ENCODE measurements at places on chromosomes 7 and 10.

DNA sequence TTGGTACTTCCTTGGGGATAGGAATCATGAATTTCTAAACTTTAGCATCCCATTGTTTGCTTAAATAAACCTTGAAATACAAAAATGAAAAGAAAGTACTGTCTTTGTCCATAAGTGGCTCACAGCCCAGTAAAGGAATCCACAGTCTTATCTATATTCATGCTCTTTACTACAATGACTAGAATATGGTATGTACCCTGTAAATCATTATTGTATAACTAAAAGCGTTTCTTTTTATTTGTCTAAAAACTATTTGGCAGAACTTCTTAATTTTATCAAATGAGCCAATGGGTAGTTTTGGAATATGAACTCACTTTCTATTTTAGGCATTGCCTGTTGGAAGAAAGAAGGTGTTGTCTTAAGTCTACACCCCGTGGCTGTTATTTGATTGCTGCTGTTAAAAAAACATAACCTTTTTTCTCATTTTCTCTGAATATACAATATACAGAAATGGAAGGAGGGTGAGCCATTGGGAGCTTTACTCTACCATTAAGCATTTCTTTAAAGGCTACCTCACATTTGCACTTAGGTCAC lies 12.4 kb upstream of the STRIP2 start:
- no peak for DNase-seq

DNA sequence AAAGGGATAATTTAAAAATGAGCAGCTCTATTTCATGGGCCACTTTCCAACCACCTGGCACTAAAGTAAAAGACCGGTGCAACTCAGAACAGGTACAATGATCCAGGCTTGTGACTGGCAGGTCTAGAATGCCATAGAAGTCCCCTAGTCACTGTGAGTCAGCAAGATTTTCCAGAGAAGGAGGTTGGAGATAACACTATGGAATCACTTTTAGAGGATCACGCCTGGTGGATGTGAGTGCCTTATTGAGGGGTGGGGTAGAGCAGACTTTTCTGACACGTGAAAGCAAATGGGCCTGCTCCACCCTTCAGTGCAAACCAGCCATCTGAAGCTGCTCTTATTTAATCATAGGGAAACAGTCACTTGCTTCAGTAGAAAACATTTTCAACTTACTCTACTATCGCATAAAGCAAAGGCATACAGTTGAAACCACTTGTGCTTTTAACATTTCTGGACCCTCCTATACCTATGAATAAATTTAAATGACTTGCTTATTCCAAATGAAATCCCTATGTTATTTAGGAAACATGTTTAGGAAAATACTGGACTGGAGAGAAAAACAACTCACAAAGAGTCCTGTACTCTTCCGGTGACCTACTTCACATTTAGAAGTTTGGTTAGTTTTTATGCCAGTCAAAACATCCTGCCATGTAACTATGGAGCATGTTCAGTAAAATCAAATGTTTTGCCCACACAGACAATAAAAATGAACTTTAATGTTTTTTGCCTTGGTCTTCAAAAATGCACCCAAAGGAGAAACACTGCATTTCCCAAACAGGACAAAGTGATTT lies 21.5 kb upstream of the AKR1C1 start:
- peak; percentile 98 for DNase-seq

DNA sequence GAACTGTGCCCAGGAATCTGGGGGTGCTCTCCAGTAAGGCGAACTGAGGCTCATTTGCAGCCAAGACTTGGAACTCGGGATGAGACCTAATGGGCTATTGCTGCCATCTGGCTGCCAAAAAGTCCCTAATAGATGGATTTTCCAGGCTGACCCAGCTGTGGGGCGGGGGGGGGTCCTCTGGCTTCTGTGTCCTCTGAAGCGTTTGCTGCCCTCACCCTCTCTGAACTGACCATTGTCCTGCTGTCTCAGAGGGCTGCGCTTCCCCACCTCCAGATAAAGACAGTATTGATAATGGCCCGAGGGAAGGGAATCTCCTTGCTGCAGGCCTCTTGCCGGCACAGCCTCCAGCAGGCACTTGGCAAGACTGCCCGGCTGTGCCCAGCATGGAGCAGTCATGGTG lies 46.6 kb downstream of the CLEC2L start:
- DNase-seq: no peak

- no peak for DNase-seq
These were observed 10.5 kb downstream of the NOD1 start for GRCh38 chr7:30468041-30468440.

- no peak for DNase-seq
These were observed 279.9 kb upstream of the SORCS1 start for GRCh38 chr10:107444443-107444842.

DNA sequence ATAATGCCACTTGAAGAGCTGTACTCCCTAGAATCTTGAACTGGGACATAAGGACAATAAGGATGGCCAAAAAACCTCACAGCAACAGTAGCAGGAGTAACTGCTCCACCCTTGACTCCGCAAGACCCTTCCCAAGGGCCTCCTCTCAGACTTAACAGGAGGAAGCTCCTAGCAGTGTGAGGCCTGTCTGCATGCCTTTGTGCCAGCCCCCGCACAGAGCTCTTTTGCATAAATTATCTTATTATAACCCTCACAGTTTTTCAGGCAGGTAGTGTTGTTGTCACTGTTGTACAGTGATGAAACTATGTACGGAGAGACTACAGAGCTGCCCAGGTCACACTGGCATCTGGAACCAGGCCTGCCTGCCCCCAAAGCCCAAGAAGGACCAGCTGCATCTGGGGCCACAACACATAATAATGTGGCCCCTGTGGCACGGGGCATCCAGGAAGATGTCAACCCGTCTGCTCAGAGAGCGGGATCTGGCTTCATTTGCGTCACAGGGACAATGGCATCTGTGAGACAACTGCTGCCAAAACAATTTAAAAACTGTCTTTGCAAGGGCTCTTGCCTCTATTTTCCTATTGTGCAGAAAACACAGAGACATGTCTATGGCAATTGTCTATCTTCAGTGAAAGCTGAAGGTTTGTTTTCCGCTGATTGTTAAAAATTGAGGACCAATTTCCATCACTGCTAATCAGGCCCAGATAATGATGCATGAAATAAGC lies 249.3 kb upstream of the GRB10 start:
- no peak for DNase-seq

DNA sequence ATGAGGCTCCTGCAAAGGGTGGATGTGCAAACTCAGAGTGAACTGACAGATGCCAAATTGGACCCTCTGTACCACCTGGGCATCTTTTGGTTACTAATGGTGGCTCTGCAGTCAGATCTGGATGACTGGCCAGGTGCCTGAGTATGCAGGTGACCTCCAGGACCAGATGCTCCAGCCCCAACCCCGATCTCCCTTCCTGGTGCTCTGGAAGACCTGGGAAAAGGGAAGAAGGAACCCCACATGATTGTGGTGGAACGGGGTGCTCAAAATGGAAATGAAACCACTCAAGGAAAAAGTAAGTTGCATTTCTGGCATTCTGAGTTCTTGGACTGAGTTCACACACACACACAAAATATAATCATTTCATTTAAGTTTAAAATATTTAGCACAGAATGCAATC lies 9.8 kb upstream of the AEBP1 start:
- DNase-seq: no peak

Data from Caki2 (cell line).